Glomerular endothelial cell (primary cell): ENCODE measurements at places on chromosomes 7 and 10. TPM values are rescaled to one million over a fixed set of nuclear protein-coding genes. Genes with fewer than 3 reads are reported as not detected.

Gene MARCHF5
- 17.2 and 35.4 TPM in 2 replicates for total RNA-seq

Gene PLPP4
- total RNA-seq, result 3.9 and 11.1 TPM in 2 replicates

Gene VWDE
- total RNA-seq, result 0.35 TPM in 1 of 2 replicates, not detected in the other

- DNase-seq, result no peak
These were observed 38.1 kb downstream of the ADAP1 start for GRCh38 chr7:916291-916941.

DNA sequence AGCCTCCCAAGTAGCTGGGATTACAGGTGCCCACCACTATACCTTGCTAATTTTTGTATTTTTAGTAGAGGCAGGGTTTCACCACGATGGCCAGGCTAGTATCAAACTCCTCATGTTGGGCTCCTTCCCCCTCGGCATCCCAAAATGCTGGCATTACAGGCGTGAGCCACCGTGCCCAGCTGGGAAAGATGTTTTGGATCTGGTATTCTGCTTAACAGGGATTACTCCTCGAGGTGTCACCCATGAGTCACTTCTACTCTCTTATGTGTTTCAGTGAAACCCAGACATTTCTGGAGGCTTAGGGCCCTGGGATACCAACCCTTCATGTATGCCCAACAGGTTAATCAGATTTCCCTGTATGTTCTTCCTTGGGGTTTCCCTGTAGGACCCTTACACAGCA is 11.8 kb upstream of the OPN4 start:
- DNase-seq, result no peak

DNA sequence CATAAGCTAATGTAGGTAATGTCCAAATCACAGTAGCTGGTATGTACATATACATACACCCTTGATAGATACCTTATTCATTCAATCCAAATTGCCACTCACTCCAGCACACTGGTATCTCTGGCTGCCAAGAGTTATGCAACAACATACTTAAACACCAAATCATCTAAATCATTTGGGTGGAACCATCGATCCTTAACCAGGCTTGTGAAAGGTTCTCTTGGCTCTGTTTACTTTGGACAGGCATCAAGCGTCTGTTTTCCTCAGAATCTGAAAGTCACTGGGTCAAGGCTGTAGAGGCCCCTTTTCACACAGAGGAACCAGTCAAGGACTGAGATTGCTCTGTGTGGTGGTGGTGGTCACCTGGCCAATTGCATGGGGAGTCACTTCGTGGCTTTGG is 24.6 kb downstream of the JAZF1 start:
- DNase-seq, result no peak

GRCh38 chr7:108190891-108191290 is 60.7 kb upstream of the LAMB4 start:
- no peak for DNase-seq

DNA sequence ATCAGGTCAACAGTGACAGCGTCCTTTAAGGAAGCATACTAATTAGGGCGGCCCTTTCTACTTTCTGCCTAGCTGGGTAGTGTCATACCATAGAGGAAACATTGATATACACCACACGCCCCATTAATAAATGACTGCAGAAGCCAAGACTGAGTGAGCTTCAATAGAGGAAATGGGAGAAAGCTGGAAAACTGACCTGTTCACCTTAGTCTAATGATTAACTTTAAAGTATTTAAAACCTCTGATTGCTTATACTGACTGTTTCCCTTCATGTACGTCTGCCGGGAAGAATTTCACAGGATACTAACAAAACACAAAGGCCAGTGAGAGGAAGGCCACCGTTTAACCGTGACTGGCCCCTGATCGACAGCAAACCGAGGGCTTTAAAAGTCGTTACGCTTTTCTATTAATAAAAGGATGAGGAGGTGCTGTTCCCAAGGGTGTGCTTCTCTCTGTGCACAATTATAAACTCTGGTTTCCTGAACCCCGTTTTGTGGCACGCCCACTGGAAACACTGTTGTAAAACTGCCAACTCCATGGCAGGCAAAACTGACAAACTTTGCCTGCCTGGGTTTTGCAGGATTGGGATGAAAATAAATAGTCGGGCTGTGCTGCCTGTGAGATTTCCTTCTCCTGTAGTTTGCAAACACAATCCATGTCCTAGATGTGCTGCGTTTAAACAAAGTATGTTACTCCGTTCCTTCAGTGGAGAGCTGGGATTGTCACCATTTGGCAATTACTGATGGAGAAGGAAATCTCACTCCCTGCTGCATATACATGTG is 137.6 kb downstream of the NRP1 start:
- no peak for DNase-seq
